CD4-positive, alpha-beta T cell treated with Interleukin-15 for 1 hour (primary cell): ENCODE measurements at places on chromosomes 16 and 17.

DNA sequence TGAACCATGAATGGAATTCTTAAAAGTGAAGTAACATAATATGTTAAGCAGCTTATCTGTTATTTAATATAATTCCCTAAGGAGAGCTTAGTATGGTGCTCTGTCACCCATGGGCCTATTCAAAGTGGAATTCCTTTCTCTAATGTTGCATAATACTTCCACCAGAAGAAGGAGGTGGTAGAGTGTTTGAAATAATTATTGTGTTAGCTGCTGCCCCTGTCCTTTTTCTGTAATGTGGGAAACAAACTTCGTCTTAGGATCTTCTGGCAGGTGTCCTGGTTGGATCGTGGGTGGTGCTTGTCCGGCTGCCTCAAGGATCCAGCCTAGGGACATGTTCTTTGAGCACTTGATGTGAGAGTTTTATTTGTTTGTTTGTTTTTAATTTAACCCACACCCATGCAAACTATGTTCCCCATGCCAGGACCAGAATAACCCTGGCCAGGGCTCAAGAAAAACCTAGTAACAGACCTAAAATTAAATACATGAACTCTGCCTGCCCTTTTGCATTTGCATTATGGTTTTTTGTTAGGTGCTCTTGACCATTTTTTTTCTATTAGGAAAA is 46.1 kb downstream of the ZNRF1 start:
- DNase-seq, result no peak

DNA sequence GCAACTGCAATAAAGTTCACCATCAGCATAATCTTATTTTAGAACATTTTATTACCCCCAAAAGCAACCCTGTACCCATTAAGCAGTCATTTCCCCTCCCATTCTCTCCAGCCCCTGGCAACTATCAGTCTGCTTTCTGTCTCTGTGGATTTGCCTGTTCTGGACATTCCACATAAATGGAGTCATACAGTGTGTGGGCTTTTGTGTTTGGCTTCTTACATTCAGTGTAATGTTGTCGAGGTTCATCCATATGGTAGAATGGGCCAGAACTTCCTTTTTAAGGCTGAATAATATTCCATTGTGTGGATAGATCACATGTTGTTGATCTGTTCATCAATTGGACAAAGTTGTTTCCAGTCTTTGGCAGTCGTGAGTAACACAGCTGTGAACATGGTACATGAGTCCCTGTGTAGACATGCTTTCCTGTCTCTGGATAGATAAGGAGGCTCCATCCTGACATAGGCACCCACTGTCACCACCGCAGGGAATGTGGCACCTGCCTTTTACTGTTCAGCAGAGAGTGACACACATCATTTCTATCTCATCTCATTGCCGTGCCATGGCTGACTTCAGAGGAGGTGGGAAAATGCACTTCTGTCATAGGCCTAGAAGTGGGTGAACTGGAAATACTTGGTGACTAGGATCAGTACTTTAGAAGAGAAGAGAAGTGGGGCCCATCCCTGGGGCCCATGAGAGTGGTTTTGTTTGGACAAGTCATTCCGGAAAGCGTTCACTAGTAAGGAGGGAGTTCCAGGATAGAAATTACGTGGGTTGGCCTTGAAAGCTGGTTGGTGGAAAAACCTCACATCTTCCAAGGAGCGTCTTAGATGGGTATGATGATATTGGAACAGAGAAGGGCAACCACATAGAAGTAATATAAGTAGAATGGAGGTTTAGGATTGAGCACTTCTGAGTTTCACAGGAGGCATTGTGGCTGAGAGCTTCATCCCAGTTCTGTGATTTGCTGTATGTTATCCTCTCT is 25.8 kb downstream of the EPN2 start:
- no peak for DNase-seq

DNA sequence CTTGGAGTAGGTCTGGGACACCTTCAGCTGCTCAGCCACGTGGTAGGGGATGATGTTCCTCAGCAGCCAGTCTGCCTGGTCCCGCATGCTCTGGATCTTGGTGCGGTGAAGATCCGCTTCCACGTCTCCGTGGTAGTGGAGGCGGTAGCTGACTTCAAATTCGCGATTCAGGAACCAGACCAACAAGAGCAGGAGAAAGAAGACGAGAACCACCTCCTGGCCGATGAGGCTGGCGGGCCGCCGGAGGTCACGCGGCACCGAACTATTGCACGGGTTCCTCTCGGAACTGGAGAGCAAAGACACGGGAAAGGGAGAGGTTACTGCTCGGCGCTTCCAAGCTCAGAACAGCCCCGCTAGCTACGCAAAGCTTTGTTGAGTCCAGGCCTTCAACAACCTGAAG is 86.2 kb upstream of the CREBBP start:
- no peak for DNase-seq

GRCh38 chr17:76841776-76842405 is 26.3 kb upstream of the MGAT5B start:
- no peak for DNase-seq

DNA sequence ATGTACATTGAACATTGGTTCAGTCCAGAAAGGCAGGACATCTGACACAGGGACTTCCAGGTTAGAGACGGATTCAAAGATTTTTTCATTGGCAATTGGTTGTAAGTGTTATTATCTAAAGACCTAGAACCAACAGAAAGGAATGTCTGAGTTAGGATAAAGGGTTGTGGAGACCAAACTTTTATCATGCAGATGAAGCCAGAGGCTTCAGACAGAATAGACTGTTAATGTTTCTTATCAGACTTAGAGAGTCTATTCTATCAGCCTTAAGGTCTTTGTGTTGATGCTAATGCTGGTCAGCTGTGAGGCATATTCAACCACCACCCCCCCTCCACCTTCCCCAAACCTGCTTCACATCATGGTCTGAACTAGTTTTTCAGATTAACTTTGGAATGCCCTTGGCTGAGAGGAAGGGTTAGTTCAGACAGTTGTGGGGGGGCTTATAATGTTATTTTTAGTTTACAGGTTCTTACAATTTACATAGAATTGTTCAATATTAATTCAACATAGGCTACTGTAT is 2.1 kb upstream of the ITGB3 start:
- no peak for DNase-seq

DNA sequence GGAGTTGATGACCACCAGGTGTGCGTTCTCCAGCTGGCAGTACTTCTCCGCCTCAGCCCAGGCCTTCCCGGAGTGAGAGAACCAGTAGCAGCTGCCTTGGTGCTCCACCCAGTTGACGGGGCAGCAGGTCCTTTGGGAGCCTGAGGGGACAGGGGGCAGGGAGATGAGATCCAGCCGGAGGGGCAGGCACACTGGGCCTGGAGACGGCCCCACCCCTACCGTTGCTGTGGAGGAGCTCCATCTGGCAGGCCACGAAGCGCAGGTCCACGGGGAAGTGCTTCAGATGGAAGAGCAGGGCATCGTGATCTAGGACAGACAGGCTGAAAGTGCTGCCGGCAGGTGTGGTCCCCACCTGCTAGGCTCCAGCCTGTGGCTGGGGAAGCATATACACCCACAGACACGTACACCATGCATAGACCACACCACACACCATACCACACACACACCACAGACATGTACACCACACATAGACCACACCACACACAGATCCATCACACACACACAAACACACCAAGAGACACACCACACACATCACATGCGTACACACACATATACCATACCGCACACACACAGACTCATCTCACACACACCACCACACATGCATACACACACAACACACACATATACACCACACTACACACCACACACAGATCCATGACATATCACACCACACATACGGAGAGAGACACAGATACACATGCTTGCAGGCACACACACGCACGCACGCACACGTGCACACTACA is 7.4 kb downstream of the ASGR2 start:
- no peak for DNase-seq

- no peak for DNase-seq
Measured at GRCh38 chr17:1750628-1751027, 8.0 kb downstream of the SERPINF2 start.
